ENCODE measurements at places on chromosomes 2 and 18. TPM values are rescaled to one million over a fixed set of nuclear protein-coding genes. Genes with fewer than 3 reads are reported as not detected.

The ASPRV1 gene
- total RNA-seq = 1.00 TPM

The CCDC141 gene
- 6.7 TPM for total RNA-seq

The CLEC4F gene
- 0.29 TPM for total RNA-seq

DNA sequence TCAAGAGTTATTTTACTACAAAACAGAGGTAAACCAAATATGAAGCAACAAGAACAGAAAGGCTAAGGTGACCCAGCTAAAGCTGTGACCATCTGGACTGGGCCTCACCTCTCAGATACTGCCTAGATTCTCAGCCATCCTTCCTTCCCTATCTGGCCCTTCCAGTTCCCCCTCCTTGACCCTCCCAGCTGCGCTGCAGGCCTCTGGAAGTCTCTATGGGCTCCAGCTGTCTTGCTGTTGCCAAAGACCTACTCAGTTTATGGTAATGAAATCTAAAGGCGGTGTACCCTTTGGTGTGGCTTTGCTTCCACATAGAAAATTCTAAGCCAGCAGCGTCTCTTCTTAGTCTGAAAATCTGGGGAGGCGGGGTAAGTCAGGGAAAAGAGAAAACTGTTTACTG, 55.7 kb downstream of the ARHGEF33 start:
- DNase-seq = no peak

- no peak for DNase-seq
Measured at GRCh38 chr2:70104231-70105111, 17.2 kb downstream of the PCBP1 start.

GRCh38 chr2:54948120-54948519, 102.1 kb downstream of the RTN4 start:
- no peak for DNase-seq

DNA sequence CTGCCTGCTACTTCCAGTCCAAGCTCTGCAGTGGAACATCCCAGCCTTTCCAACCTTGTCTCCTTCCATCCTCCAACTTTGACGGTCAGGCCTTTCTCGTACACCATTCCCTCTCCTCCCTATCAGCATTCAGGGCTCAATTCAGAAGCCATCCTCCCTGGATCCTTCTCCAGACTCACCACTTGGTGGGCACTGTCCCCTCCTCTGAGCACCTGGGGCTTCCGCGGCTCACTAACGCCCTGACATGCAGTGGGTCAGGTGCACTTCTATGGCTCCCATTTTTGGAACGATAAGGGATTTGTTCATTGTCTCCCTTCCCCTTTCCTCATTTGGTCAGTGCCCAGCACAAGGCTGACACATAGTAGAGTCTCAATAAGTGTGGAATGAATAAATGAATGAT, 56.7 kb downstream of the TNS1 start:
- DNase-seq = peak; percentile 68

GRCh38 chr2:30264274-30264673, 32.9 kb downstream of the LBH start:
- DNase-seq = no peak

DNA sequence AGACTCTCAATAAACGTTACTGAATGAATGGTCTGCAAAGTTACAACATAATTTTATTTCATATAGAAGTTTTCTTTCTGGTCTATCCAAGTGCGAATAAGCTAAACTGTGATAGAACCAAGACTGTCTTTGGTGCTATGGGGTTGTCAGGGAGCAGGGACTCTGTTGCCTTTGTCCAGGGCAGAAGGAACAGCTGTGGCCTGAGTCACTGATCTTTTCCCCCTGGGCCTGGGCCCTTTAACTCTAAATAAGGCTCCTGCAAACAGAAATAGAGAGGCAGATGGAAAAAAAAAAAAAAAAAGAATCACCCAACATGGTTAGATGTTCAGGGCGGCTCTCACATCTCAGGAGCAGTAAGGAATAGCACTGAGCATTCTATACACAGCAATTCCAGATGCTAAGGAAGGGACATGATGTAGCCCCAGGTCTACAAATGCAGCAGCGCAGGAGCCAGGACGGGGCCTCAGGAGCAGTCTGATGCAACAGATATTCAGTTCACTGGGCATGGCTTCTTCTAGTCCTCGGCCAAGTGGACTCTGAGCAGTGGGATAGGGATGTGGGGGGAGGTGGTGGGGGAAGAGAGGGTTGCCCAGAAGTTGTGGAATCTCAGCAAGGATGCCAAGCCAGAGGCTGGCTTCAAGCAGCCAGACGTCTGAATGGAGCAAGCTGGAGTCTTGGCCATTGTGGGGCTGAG, 247.1 kb upstream of the SIX2 start:
- DNase-seq = no peak

The CPS1 gene
- 5.5 TPM for total RNA-seq

GRCh38 chr2:128603411-128603924, 284.8 kb upstream of the HS6ST1 start:
- peak; percentile 79 for DNase-seq

GRCh38 chr18:46163091-46163490, 58.9 kb downstream of the HAUS1 start:
- no peak for DNase-seq
